Calu3 (cell line): ENCODE measurements at places on chromosomes 3 and 15. TPM values are rescaled to one million over a fixed set of nuclear protein-coding genes. Genes with fewer than 3 reads are reported as not detected.
A peak's percentile ranks its signal among the peaks of the same experiment; 100 is the strongest.

GRCh38 chr15:96355568-96356187 lies 25.2 kb downstream of the NR2F2 start:
- H3K36me3 ChIP-seq = peaks cover 12% of the 10 kb centered on the region
- no peak for DNase-seq
- H3K4me1 ChIP-seq = peaks cover 40% of the 10 kb centered on the region
- no peak overlapping the region for H3K4me3 ChIP-seq
- no peak overlapping the region for H3K27ac ChIP-seq

DNA sequence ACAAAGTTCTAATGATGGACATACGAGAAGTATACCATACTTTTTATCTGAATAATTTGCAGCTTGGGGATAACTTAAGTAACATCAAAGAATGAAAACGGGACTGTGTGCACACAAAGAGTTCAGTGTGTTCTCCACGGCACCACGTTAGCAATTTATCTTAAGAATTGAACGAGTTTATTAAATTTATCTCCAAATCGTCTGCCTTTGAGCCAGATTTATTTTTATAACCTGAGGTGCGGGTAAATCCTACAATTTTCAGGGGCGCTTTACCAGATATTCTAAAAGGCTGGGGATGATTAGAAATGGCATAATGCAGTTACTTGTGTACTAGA lies 3.5 kb downstream of the CHD2 start:
- peaks cover 96% of the 10 kb centered on the region for H3K36me3 ChIP-seq
- H3K27ac ChIP-seq = peak overlapping the region; percentile 100
- H3K27me3 ChIP-seq = no peaks in the 10 kb centered on the region
- no peak for DNase-seq
- H3K4me1 ChIP-seq = peaks cover 49% of the 10 kb centered on the region
- H3K4me3 ChIP-seq = peak overlapping the region; percentile 80

Gene P2RY13
- total RNA-seq = not detected in 2 replicates

Gene ADGRG7
- 1.2 and 1.4 TPM in 2 replicates for total RNA-seq

- H3K27ac ChIP-seq = no peak overlapping the region
- H3K27me3 ChIP-seq = peaks cover 5% of the 10 kb centered on the region
- no peak overlapping the region for H3K4me3 ChIP-seq
- no peak for DNase-seq
- peaks cover 12% of the 10 kb centered on the region for H3K4me1 ChIP-seq
Observed at GRCh38 chr3:127276396-127276795, 11.4 kb downstream of the PRR20G start.

DNA sequence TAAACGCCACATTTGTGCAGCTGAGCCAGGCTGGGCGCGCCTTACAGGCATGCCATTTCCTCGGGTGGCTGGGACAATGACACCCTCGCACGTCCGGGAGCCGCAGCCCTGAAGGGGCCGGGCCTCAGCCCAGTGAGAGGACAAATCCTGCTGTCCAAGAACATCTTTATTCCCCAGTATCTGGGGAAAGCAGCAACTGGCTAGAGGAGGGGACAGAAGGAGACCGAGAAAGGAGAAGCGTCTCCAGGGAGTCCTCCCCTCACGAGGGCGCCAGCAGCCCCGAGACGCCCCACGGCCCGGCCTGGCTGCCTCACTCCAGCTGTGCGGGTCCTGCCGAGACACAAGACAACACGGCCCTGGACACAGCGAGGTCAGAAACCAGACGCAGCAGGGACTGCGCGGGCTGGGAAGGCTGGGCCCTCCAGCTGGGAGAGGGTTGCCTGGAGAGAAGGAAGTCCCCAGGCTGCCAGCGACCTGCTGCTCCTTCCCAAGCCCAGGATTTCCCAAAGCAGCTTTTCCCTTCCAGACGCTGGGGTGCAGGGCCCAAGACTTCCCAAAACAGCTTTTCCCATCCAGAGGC lies 130.2 kb downstream of the CHSY1 start:
- no peak overlapping the region for H3K4me3 ChIP-seq
- H3K4me1 ChIP-seq = no peaks in the 10 kb centered on the region
- H3K36me3 ChIP-seq = no peaks in the 10 kb centered on the region
- DNase-seq = peak; percentile 62

Gene TNNC1
- 25.5 and 26.5 TPM in 2 replicates for total RNA-seq

- no peak overlapping the region for H3K27ac ChIP-seq
- H3K4me3 ChIP-seq = no peak overlapping the region
- no peaks in the 10 kb centered on the region for H3K36me3 ChIP-seq
- DNase-seq = peak; percentile 57
- peaks cover 14% of the 10 kb centered on the region for H3K27me3 ChIP-seq
- H3K4me1 ChIP-seq = peaks cover 12% of the 10 kb centered on the region
Observed at GRCh38 chr3:126259411-126260391, 79.3 kb upstream of the ALDH1L1 start.

- no peak for DNase-seq
- no peak overlapping the region for H3K4me3 ChIP-seq
- H3K27me3 ChIP-seq = no peaks in the 10 kb centered on the region
- no peak overlapping the region for H3K27ac ChIP-seq
Observed at GRCh38 chr3:3553236-3553635, 246.0 kb upstream of the LRRN1 start.

Gene EXD1
- not detected in 2 replicates for total RNA-seq
